ENCODE measurements at places on chromosomes 13 and 19. TPM values are rescaled to one million over a fixed set of nuclear protein-coding genes. Genes with fewer than 3 reads are reported as not detected.

The DCT gene
- total RNA-seq, result 0.29 TPM

The MRPL4 gene
- total RNA-seq, result 25.4 TPM

The PRTN3 gene
- total RNA-seq, result not detected

The MIPEP gene
- 8.9 TPM for total RNA-seq

The RFX2 gene
- total RNA-seq, result 26.1 TPM

The CEACAM3 gene
- total RNA-seq, result 0.39 TPM

The RUBCNL gene
- total RNA-seq, result 4.2 TPM

DNA sequence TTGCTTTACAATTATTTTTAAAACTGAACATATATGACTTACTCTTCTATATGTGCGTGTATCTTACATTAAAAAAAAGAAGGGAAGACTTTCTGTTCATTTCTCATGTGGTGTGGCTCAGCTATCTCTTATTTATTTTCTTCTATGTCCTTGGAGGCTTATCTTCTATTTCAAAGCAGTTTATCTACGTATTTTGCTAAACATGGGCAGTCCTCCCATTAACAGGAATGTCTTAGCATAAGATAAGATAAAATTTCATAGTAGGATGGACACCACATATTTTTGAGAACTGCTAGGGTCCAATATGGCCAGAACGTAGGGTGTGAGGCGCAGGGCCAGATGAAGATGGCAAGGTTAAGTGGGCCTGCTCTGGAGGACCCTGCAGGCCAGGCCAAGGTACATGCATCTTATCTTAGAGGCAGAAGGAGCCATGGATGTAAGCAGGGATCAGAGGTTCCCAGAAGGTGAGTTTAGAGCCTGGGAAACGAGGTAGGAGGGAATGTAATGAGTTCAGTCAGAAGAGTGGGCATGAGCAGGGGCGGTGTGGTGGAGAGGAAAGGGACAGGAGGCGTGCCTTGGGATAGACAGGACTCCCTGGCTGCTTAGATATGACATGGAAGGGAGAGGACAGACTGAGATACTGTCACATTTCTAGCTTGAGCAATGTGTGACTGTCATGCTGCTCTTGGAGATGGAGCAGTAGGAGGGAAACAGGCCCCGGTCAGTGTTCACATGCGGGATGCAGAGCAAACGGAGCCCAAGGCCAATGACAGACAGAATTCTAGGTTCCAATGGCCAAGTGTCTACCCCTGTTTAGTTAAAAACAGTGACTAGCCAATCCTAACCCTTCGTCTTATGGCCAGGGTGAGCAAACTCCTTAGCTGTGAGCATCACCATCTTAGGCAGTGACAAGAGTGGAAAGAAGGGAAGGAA, 68.6 kb upstream of the MEDAG start:
- no peak for DNase-seq

- DNase-seq, result no peak
These were observed 25.5 kb upstream of the TFDP1 start for GRCh38 chr13:113559061-113559460.

DNA sequence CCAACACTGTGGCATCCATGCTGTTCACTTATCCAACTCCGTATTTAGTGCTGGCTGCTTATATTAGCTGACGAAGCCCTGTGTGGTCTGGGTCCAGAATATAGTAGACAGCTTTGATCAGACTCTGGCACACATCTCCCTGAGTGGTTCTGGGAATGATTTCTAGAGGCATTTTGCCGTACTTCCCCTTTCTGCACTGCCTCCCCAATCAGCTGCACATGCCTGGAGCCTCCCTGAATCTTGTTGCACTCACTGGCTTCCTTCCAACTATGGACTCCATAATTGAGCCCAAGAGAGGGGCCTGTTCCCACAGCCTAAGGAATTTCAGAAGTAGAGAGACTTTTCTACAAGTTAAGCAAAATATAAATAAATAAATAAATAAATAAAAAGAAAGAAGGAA, 30.4 kb upstream of the PCDH8 start:
- DNase-seq, result no peak

GRCh38 chr13:26412936-26413716, 144.4 kb upstream of the WASF3 start:
- DNase-seq, result no peak

- no peak for DNase-seq
These were observed 1.8 kb downstream of the CEBPG start for GRCh38 chr19:33375156-33375836.

DNA sequence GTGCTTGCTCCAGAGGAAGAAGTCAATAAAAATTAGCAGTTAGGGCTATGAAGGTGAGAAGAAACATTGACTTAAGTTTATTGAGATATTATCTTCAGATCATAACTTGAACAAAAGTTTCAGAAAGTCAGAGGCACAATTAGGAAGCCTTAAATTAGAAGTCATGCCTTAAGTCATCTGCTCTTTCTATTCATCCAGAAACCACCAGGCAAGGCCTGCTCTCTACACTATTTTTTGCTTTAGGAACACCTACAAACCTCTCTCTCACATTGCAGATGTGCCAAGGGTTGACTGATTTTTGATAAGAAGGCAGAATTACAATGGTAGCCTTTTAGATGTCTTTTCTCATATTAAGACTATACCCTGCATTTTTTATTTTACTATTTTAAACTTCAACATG, 268.7 kb downstream of the SPRY2 start:
- no peak for DNase-seq

DNA sequence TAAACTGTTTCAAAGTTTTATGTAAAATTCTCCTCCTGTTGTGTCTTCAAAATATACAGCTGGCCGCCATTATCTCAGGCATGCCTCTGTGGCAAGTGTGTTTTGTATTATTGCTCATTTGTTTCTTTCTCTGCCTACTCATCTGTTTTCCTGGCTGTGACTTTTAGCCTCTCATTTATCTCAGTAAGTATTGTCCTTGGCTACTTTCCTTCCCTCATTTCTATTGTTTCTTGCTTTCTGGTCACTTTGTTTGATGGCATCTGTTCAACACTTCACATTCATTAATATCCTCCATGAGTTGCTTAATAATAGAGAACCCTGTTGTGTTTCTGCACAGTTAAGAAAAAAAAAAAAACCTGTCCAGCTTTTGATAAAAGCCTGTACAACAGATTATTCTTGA, 869.4 kb downstream of the PCDH17 start:
- DNase-seq, result no peak

GRCh38 chr13:32407854-32408253, 20.1 kb downstream of the N4BP2L1 start:
- DNase-seq, result no peak

DNA sequence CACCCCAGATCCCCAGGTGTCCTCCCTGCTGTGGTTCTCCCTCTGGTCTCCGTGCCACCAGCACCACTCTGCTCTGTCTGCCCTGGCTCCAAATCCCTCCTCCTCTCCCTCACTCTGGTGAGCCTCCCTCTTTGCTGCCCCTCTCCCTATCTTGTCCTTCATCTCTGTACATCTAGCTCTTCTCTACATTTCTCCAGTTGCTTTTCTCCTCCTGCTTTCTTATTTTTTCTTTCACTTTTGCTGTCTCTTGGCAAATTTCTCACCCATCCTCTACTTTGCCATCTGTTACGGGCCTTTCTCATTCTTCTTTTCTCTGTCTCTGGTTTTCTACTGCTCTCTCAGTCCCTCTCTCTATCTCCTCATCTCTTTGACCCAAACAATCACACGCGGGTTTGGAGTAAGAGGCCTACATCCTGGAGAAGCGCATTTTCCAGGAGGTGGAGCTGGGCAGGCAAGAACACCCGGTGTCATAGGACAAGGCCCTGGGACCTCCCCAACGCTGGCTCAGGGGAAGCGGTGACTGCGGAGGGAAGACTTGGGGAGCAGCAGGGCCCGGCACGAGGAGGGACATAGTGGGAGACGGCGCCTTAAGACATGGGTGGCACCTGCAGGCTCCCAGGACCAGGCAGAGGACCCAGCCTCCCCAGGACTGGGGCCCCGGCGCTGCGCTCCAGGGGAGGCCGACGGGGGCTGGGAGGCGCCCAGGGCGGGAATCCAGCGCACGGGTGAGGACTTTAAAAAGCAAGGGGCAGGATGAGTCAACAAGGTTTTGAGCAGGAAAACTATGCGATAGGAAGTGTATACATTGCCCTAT, 9.9 kb downstream of the ZNF611 start:
- DNase-seq, result no peak

- DNase-seq, result no peak
These were observed 28.0 kb upstream of the ZNF835 start for GRCh38 chr19:56699552-56699951.

DNA sequence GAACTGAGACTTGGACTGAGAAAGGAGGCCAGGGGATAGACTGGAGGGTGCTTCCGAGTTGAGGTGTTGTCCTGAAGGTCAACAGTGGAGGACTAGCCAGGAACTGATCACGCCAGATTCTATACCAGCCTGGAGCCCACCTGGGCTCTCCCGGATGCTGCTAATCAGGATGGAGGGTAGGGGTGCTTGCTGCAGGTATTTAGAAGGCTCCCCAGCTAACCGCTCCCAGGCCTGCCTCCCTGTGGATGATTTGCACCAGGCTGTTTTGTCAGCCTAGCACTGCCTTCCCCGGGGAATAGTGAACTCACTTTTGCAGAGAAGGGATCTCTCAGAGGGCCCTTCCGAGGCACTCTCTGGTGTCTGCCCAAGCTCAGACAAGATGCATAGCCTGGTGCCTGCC, 60.5 kb upstream of the KCTD15 start:
- DNase-seq, result no peak

- no peak for DNase-seq
These were observed 3.3 kb downstream of the SPRYD7 start for GRCh38 chr13:49932868-49933267.

- peak; percentile 79 for DNase-seq
These were observed 2.9 kb downstream of the HTR2A start for GRCh38 chr13:46893798-46894560.

- no peak for DNase-seq
These were observed 8.0 kb downstream of the SLC17A7 start for GRCh38 chr19:49433240-49433901.

- no peak for DNase-seq
These were observed 55.6 kb downstream of the RCBTB2 start for GRCh38 chr13:48477191-48477855.

- DNase-seq, result no peak
These were observed 27.7 kb upstream of the UBAC2 start for GRCh38 chr13:99172951-99173350.
